Activated CD8-positive, alpha-beta T cell treated with anti-CD3 and anti-CD28 coated beads for 36 hours (primary cell): ENCODE measurements at places on chromosomes 4 and X. TPM values are rescaled to one million over a fixed set of nuclear protein-coding genes. Genes with fewer than 3 reads are reported as not detected.

Gene ACE2
- not detected for total RNA-seq

Gene PDE5A
- total RNA-seq = 0.22 TPM

Gene GDPD2
- not detected for total RNA-seq

Gene NUP62CL
- 1.9 TPM for total RNA-seq

GRCh38 chr4:184845367-184846021, 19.7 kb upstream of the ACSL1 start:
- peaks cover 2% of the 10 kb centered on the region for H3K27me3 ChIP-seq
- H3K4me3 ChIP-seq = no peak overlapping the region

DNA sequence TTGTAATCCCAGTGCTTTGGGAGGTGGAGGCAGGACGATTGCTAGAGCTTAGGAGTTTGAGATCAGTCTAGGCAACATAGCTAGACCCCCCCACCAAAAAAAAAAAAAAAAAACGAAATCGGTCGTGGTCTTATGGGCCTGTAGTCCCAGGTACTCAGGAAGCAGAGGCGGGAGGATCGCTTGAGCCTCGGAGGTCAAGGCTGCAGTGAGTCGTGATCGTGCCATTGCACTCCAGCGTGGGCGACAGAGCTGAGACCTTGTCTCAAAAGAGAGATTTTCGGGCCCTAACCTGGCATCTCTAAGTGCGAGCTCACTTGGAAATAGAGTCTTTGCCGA, 7.0 kb upstream of the LETM1 start:
- peak; percentile 40 for DNase-seq
- peak overlapping the region; percentile 73 for H3K4me3 ChIP-seq
- H3K27me3 ChIP-seq = no peaks in the 10 kb centered on the region
- H3K27ac ChIP-seq = peak overlapping the region; percentile 61

DNA sequence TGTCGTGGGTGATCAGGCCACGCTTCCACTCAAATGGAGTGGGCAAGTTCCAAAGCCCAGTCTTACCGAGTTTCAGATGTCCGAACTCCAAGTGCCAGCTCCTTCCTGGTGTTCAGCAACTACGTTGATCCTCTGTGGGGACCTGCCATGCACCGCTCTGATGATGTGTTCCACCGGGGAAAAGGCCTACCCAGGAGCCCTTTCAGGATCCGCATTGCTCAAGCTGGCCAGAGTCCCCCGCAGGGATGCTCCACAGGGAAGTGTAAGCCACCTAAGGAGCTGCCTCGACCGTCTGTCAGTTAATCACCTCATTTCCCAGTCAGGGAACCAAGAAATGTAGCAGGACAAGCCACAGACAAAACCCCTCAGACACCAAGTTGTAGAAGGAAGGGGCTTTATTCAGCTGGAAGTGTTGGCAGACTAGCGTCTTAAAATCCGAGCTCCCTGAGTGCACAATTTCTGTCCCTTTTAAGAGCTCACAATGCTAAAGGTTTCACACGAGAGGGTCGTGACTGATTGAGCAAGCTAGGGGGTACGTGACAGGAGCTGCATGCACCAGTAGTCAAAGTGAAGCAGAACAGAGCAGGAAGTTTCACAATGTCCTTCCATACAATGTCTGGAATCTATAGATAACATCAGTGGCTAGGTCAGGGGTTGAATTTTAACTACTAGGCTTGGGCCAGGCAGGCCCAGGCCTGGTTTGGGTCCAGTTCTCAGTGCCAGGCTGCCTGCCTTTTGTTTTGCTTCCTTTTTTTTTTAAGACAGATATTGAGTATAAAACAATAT, 126.2 kb upstream of the ZDHHC15 start:
- H3K27me3 ChIP-seq = no peaks in the 10 kb centered on the region
- DNase-seq = no peak
- H3K4me3 ChIP-seq = no peak overlapping the region
- H3K36me3 ChIP-seq = peaks cover 2% of the 10 kb centered on the region

GRCh38 chrX:153533091-153533490, 15.6 kb downstream of the ATP2B3 start:
- no peak overlapping the region for H3K27ac ChIP-seq
- H3K36me3 ChIP-seq = no peaks in the 10 kb centered on the region
- H3K4me3 ChIP-seq = no peak overlapping the region
- H3K27me3 ChIP-seq = no peaks in the 10 kb centered on the region
- no peak for DNase-seq
- H3K4me1 ChIP-seq = no peaks in the 10 kb centered on the region

- no peak for DNase-seq
- peaks cover 4% of the 10 kb centered on the region for H3K4me1 ChIP-seq
- no peak overlapping the region for H3K4me3 ChIP-seq
- H3K27ac ChIP-seq = no peak overlapping the region
Observed at GRCh38 chr4:106497271-106497670, 128.7 kb upstream of the GIMD1 start.

DNA sequence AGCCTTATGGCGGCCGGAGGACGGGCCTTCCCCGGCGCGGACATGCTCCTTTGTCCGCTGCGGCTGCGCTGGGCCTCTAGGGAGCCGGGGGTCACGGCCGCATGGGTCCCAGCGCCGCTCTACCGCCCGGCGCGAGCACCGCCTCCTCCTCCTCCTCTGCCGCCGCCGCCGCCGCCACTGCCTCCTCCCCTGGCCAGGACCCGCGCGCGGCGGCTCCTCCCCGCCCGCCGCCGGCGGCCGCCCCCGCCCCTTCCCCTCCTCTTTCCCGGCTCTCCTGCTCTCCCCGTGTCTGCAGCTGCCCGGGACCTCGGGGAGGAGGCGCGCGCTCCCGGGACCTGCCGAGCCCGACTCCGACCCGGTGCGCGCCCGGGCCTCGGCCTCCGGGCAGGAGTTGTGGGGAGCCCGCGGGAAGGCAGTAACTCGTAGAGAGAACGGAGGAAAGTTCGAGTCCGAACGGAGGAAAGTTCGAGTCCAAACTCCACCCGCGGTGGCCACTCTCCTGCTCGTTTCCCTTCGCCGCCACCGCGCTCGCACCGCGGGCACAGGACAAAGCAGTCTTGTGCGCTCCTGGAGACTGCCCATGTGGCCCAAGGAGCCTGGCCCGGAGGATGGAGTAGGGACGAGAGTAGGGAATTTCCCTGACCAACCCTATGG, at the start of gene ADGRA3:
Gene ADGRA3, minus strand, starts transcription at position 179 of the 654 bp plus-strand sequence. CDS start 282 bp downstream, outside the sequence.
- DNase-seq = peak; percentile 40
- peaks cover 9% of the 10 kb centered on the region for H3K27me3 ChIP-seq
- H3K4me1 ChIP-seq = peaks cover 16% of the 10 kb centered on the region
- H3K36me3 ChIP-seq = peaks cover 7% of the 10 kb centered on the region
- peak within 1 kb of the TSS; percentile 97 for H3K4me3 ChIP-seq

DNA sequence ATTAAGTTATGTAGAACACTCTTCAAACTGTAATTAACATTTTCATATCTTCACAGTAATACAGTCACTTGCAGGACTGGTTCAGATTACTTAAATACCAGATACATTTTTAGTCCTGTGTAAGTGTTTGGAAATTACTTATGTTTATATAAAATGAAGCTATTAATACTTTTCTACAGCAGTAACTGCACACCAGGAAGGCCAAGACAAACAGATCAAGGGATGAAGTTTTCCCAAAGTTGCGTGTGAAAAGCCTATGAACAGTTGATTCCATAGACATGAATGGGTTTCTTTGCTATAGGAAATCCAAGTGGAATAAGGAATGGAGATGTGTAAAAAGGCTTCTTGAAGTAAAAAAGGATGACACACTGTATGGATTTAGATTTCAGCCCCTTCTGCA, 28.9 kb upstream of the DRP2 start:
- peaks cover 11% of the 10 kb centered on the region for H3K27me3 ChIP-seq
- no peaks in the 10 kb centered on the region for H3K36me3 ChIP-seq
- no peak overlapping the region for H3K4me3 ChIP-seq
- no peaks in the 10 kb centered on the region for H3K4me1 ChIP-seq
- H3K27ac ChIP-seq = no peak overlapping the region

DNA sequence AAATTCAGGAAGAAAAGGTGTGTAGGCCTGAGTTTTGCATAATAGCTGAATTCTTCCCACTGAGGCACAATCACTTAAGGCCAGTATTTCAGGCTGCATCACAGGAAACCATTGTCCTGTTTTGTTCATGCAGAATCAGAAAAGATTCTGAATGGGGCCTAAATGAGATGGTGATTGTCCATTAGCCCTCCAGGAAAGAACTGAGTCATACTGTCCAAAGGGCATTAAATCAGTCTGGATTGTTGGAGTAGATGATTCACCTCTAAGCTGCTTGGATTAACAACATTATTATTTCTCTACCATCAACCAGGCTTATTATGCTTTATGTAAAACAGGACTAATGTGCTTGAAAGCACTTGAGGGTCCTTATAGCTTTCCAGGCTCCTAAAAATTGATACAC, 36.2 kb downstream of the CT47B1 start:
- H3K4me3 ChIP-seq = no peak overlapping the region
- DNase-seq = no peak
- no peaks in the 10 kb centered on the region for H3K4me1 ChIP-seq
- peaks cover 3% of the 10 kb centered on the region for H3K27me3 ChIP-seq
- H3K27ac ChIP-seq = no peak overlapping the region

- peaks cover 2% of the 10 kb centered on the region for H3K27me3 ChIP-seq
- DNase-seq = no peak
- H3K4me3 ChIP-seq = no peak overlapping the region
- no peak overlapping the region for H3K27ac ChIP-seq
- H3K36me3 ChIP-seq = no peaks in the 10 kb centered on the region
- H3K4me1 ChIP-seq = no peaks in the 10 kb centered on the region
Observed at GRCh38 chr4:77184974-77185373, 28.0 kb downstream of the CCNG2 start.

DNA sequence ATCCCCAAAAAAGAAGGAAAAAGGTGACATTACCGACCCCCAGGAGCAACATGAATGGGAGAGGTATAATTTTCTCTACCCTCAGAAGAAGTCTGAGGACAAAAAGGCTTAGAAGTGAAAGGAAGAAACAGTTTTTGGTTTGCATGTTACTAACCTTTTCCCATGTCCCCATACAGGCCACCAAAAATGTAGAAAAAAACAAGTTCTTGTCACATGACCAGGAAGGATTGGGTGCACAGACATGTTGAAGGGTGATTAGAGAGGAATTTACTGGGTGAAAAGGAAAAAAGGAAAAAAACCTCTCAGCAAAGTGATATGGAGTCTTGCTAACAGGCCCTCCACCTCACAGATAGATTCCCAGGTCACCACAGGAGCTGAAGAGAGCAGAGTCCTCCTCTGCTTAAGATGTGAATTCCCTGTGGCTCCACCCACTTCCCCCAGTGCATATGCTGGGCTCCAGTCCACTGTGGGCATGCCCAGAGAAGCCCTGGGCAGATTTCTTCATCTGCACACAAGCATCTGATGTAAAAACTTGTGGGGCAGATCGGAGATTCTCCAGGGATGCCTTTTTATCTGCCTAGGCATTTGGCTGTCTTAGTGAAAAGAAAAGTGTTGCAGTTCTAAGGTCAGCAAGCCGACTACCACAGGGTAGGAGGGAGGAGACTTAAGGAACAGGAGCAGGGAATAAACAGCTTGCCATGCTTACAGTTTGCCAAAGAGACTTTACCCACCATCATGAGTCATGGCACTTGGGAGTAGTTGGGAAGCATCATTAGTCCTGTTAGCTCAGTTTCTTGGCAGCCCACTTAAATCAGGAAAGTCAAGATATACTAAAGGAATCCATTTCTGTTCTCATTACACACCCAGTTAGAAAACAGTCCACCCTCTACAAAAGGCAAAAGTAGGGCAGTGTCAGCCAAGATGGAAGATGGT, 25.0 kb upstream of the PASD1 start:
- H3K36me3 ChIP-seq = no peaks in the 10 kb centered on the region
- H3K4me3 ChIP-seq = no peak overlapping the region
- peaks cover 2% of the 10 kb centered on the region for H3K27me3 ChIP-seq
- H3K4me1 ChIP-seq = no peaks in the 10 kb centered on the region

DNA sequence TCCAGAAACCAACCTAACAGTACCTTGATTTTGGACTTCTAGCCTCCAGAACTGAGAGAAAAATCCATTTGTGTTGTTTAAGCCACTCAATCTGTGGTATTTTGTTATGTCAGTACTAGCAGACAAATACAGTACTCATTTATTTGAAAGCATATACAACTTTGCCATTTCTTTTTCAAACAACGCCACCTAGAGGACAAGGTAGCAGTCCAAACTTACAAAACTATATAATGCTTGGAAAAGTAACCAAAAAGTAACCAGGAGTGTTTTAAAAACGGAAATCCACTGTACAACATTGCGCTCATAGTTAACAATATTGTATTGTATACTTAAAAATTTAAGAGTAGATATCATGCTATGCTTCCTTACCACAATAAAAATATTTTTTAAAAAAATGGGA, 37.0 kb upstream of the FGF13 start:
- H3K4me1 ChIP-seq = no peaks in the 10 kb centered on the region
- no peaks in the 10 kb centered on the region for H3K36me3 ChIP-seq
- no peak overlapping the region for H3K4me3 ChIP-seq
- H3K27me3 ChIP-seq = no peaks in the 10 kb centered on the region
- DNase-seq = no peak

DNA sequence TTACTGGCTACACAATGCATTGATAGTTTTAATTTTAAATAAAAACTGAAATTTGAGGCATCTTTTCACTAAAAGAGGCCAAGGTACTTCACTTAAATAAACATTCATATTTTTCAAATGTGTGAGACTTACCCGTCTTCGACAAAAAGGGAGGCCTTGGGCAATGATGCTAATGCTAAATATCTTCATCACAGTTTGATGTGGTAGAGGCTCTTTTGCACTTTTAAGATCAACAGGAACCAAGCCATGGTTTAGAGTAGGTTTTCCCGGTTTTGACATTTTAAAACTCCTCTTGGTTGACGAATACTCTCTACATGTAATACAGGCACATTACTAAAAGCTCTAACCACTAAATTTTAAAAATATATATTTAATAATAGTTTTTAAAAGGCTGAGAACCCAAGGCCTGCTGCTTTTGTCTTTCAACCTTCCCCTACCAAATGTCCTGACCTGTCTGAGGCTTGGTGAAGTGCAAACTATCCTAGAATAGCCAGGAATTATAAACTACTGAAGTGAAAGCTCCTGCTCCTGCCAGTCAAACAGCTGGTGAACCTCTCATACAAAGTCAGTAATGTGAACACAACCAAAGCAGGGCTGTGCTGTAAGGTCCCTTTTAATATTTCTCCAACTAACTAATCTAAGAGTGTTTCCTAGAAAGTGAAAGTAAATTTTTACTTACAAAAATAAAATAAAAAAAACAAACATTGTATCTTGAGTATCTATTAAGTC, 153.7 kb downstream of the FBXW7 start:
- no peak for DNase-seq
- H3K4me3 ChIP-seq = peak overlapping the region; percentile 62
- H3K4me1 ChIP-seq = peaks cover 19% of the 10 kb centered on the region

DNA sequence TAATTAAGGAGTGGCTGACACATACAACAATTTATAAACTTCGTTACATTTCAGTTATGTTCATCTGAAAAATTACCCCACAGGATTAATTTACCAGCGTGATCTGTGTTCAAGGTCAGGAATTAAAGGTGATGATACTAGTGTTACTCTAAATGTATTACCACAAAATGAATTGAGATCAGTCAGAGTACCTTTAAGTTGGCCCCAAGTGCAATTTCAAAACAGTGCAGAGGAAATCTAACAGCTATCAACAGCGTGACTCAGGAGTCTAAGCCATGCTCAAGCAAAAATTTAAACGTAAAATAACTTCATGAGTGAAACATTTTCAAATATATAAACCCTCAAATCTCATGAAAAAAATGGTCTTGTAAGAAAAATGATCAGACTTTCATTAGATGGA, 18.7 kb downstream of the ANTXR2 start:
- H3K36me3 ChIP-seq = peaks cover 12% of the 10 kb centered on the region
- H3K27me3 ChIP-seq = no peaks in the 10 kb centered on the region
- DNase-seq = no peak
- H3K4me3 ChIP-seq = no peak overlapping the region

- H3K27me3 ChIP-seq = no peaks in the 10 kb centered on the region
Observed at GRCh38 chrX:12974796-12975669, at the start of gene TMSB4X. TMSB4X (plus strand) TSS chrX:12975110.
